Muscle of arm (tissue), 14 donors: ENCODE measurements at places on chromosomes 11 and 22. TPM values are rescaled to one million over a fixed set of nuclear protein-coding genes. Genes with fewer than 3 reads are reported as not detected.

Gene OR10D3
- 0.03 TPM for polyA plus RNA-seq

Gene MPZL2
- 0.91 TPM for polyA plus RNA-seq

Gene ART5
- polyA plus RNA-seq, result 2.3 TPM

GRCh38 chr11:134853992-134854991 is 442.2 kb upstream of the B3GAT1 start:
- no peak for DNase-seq

DNA sequence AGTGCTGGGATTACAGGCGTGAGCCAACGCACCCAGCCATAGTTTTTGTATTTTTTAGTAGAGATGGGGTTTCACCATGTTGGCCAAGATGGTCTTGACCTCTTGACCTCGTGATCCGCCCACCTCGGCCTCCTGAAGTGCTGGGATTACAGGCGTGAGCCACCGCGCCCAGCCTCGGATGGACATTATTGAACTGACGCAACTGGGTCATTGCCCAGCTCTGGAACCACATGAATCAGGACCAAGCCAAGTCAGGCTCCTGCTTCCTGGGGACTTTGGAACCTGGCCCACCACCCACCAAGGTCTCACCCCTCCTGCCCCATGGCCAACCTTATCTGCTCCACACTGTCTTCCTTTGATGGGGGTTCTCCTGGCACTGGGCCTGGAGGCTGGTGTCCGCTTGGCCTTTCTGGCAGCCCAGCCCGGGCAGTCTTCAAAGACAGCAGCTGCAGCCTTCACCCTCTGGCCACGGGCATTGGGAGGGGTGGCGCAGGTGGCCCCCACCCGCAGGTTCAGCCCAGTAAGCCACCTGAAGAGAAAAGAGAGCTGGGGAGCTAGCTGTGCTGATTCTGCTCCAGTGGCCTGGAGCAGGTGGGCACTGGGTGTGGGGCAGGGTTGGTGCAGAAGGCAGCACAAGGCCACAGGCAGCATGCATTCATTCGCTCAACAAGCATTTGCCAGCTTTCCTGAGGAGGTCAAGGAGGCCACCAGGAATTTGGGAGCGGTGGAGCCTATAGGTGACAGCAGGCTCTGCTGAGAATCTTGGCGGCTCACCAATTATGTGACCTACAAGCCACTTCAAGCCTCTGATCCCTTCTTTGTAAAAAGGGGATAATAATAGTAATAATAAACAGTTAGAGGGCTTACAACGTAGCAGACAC is 5.7 kb downstream of the CHADL start:
- no peak for DNase-seq
